ENCODE measurements at places on chromosomes 7 and 10. TPM values are rescaled to one million over a fixed set of nuclear protein-coding genes. Genes with fewer than 3 reads are reported as not detected.

DNA sequence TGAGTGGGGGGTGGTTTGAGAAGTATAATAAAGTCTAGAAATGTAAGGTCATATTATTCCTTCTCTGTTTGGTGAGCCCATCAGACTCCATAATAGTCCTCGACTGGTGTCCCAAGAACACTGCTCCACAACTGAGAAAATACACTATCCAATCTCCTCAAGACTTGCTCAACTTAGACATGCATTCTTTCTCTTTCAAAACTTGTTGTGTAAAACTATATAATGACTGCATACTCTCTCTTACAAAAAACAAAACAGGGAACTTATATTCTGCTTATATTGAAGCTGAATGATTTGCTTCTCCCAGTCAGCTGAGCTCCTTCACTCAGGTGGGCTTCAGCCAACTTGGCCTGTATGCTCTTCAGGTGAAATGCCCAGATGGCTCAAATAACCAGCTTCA, 204.7 kb downstream of the ZNF365 start:
- DNase-seq: no peak

CHN2 gene
- total RNA-seq: not detected

DNA sequence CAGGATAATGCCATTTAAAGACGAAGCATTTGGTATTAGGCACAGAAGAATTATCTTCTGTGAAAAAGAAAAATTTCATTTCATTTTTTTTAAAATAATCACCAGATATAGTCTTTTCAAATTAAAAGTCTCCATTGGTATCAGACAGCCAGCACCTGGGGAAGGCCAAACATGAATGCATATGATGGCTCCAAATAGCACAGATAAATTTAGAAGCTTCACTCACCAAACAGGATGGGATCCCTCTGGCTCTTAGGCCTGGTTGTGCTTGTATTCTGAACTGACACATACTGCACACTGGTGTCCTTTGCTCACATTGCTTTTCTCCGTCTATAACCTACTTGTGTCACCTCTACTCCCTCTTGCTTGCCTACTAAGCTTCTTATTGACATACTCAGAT, 169.5 kb upstream of the CHRM2 start:
- DNase-seq: no peak

DNA sequence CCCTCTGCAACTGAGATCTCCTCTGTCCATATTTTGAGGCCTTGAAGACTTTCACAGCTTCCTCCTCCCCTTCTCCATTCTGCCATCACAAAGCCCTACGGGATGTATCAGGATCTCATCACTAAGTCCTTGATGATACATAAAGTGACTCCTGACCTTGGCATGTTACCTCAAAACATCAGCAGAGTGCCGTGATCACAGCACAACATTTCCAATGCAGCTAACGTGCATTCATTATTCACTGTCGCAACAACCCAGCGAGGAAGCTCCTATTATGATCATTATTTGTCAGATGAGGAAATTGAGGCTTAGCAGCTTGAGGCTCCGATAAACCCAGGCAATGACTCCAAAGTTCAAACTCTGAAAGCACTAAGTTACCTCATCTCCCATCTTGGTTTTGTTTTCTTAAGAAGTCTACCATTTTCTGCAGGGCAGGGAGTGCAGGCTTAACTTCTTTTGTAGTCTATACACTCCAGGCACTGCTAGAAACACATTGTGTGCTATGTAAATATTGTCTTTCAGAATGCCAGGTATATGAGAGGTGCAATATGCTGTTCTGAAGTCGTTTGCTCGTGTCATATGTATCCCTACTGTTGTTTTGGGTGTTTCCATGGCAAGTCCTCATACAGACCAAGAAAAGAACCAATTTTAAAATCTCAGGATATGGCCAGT, 80.6 kb upstream of the C1QL3 start:
- DNase-seq: no peak

DNA sequence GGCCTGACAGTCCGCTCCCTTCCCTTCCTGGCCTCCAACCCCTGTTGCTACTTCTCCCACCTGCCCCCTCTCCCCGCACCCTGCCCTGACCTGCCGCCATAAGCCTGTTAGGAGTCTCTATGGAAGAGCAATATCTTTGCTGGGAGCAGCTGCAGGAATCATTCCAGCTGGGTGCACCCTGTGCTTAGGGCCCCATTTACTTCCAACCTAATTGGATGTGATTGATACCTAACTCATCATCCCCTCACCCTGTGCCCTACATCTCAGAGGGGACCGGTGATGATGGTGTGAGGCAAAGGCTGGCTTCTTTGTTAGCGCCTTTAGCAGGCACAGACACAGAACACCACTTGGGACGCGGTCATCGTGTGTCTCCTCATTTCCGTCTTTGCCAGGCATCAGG, 80.0 kb upstream of the FAM180A start:
- DNase-seq: no peak

DNA sequence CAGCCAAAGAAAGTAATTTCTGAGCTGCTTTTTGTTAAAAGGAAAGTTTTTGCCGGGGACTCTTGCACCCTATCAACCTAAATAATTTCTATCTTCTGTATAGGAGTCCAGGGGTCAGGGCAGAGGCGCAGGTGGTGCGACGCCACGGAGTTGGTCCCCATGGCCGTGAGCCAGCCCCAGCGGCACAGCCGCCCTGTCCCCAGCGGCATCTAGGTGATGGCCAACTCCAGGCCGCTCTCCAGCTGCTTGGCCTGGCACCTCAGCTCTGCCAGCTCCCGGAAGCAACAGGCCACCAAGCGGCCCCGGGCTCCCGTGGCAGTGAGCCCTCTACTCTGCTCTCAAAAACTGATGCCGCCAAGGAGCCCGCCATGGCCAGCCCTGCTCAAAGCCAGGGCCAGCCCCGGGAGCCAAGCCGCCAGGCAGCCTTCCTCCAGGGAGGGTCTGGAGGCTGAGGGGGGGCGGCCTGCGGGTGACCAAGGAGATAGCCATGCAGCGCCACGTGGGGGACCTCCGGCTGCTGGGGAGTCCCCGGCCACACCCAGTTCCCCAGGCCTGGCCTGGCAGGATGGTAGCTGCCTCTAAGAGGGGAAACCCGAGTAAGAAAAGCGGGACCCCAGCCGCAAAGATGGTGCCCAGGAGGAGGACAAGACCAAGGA, 22.8 kb upstream of the LANCL2 start:
- DNase-seq: no peak

GRCh38 chr10:60139798-60140566, 233.6 kb upstream of the CCDC6 start:
- peak; percentile 49 for DNase-seq

AKR1D1 gene
- not detected for total RNA-seq

DNA sequence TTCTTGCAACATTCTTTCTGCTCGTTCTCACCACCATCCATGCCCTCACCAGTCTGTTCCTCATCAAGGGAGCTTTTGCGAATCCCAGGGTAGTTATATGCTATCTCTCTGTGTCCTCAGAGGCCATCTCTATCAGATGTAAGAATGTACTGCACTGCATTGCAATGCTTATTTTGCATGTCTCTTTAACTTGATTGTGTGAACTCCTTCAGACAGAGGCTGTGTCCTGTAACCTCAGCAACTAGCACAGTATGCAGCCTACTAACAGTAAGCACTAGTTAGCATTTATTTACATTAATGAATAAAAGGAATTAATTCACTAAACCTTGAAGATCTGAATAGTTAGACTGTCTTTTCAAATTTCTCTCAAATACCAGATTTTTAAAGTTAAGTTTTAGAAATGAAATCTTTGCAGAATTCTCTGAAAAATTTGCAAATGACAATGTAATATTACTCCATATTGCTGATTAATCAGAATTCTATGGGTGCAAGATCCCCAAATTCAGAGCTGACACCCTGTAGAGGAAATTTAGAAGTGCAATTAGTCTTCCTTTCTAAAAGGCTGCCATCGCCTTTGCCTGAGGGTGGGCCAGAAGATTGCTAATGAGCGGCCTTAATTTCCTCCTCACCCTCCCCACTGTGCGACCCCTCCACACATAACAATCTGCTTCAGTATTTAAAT, 10.3 kb upstream of the LHFPL3 start:
- no peak for DNase-seq

CTAGE4 gene
- total RNA-seq: 10.3 TPM

DNA sequence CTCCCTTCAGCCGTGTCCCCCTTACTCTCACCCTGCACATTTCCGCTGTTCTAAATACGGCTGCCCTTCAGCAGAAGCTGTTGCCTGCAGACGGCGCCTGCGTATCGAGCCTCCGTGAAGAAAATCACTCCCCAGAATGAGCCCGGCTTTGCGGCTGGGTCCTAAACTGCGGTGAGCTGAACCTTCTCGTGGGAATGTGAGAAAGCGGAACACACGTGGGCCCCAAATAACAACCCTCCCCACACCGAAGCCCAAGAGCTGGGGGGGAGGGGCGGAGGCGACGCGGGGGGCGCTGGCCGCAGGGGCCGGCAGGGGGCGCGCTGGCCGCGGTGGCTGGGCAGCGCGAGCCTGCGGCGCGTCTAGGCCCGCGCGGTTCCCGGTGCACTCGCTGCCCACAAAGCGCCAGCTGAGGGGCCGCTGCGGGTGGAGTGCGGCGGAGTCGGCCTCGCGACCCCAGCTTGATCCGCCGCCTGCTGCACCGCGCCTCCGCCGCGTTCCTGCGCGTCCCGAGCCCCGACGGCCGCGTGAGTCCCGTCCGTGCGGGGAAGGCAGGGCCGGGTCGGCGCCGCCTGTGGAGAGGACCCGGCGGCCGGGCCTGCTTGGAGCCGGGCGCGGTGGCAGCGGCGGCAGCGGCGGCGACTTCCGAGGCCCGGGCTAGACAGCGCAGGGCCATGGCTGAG, at the start of gene ZNF398:
ZNF398 (plus strand) TSS at position 382 of the 680 bp plus-strand sequence; CDS start at position 672, 290 bp downstream.
- DNase-seq: peak; percentile 67

DNA sequence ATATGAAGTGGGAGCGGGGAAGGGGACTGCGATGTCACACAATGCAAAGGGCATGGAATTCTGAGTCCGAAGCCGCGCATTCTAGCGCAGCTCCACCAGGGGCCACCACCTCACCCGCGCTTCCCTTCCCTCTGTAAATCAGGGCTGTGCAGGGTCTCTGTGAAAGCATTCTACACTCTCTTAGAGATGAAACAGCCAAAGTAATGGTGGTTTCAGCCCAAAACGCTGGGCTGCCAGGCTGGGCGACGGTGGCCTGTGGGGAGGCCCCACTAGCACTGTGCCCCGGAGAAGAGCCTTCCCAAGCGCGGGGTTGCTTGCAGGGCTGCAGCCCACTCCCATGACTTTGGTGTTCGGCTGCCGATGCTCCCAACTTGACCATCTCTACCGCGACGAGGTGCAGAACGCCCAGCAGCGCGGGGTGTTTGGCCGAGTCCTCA, 11.4 kb downstream of the ATG9B start:
- no peak for DNase-seq

DNA sequence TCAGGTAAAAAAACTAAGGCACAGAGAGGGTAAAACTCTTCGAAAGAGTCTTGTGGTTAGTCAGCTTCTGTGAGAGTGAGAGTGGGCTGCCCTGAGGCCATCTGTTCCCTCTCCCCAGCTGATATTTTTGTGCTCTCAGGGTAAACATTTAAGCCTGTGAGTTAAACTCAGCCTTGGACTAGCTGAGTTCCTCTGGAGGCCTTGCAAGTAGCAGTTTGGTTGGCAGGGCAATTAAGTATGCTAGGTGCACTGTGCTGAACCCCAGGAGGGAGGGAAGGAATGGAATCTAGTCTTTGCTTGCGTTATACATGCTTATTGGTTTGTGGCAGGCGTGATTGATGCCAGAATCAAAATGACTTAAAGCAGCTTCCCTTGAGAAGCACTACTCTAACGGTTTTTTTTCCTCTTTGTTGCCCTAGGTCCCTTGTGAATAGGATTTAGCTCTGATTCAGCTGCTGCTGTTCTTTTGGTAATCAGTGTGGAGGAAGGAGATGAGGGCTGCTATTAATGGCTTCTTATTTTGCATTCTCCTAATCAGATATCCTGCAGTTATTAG, 140.2 kb downstream of the AUTS2 start:
- DNase-seq: no peak

DNA sequence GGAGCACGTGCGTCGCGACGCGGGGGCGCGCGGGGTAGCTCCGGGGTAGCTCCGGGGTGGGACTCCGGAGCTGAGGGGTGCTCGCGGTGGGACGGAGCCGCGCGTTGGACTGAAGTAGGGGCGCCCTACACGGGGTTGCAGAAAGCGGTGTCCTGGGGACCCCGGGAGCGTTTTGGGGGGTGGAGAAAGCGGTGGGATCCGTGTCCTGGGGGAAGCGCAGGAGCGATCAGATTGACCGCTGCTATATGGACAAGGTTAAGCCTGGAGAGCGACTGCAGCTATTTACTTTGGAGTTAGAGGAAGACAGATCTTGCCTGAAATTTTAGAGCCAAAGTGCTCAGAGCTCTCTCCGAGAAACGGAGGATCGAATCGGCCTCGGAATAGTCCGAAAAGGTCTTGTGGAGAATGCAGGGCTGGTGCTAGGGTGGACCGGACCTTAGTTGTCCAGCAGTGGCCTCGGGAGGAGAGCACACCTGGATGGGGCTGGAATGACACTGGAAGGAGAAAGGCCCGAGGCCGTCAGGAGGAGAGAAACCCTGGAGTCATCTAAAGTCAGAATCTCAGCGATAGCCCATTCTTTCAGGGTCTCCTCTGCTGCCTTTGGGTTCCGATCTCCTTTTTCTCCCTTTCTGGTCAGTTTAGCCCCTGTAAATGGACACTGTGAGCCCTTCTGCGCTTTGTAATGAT, 564 bp downstream of the PDSS1 start:
- DNase-seq: peak; percentile 14

RUFY2 gene
- 30.4 TPM for total RNA-seq
